Activated T-cell treated with anti-CD3 and anti-CD28 coated beads, Interleukin-2, amount 50 U/mL, for 72 hours (primary cell): ENCODE measurements at places on chromosomes 2 and 18. TPM values are rescaled to one million over a fixed set of nuclear protein-coding genes. Genes with fewer than 3 reads are reported as not detected.

Gene NOL4
- total RNA-seq, result not detected

Gene TGFA
- total RNA-seq, result 2.5 TPM

DNA sequence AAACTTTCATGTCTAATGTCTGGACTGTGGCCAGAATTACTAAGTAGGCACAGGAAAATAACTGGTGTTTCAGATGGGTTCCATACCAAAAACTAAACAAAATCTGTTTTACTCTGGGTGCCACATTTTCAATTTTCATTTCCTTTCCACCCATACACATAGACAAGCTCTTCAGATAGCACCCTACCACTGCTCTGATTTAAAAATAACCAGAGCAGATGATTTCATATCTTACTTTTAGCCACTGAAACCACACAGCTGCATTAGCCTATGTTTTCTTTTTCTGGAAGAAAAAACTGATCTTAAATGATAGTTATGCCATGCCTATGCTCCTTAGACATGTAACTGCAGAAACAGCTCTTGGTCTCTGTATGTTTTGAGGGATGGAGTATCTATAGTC is 647.6 kb downstream of the CPS1 start:
- no peak for DNase-seq
- H3K4me1 ChIP-seq, result no peaks in the 10 kb centered on the region
- H3K4me3 ChIP-seq, result no peak overlapping the region
- H3K27me3 ChIP-seq, result no peaks in the 10 kb centered on the region

DNA sequence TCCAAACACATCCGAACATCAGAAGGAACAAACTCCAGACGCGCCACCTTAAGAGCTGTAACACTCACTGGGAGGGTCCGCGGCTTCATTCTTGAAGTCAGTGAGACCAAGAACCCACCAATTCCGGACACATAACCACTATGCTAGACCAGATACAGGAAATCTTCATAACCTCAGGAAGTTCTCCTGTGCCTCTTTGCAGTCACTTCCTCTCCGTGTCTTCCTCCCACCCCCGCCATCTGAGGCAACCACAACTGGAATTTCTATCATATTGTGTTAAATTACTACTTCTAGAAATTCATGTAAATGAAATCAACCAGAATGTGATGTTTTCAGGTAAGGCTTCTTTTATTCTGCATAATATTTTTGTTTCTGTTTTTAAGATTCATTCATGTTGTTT is 631.0 kb upstream of the NXPH2 start:
- no peaks in the 10 kb centered on the region for H3K27me3 ChIP-seq
- no peak overlapping the region for H3K27ac ChIP-seq
- DNase-seq, result no peak
- H3K4me1 ChIP-seq, result no peaks in the 10 kb centered on the region
- H3K4me3 ChIP-seq, result no peak overlapping the region

- peaks cover 4% of the 10 kb centered on the region for H3K27me3 ChIP-seq
- no peaks in the 10 kb centered on the region for H3K36me3 ChIP-seq
- H3K4me1 ChIP-seq, result no peaks in the 10 kb centered on the region
- DNase-seq, result no peak
- no peak overlapping the region for H3K4me3 ChIP-seq
Measured at GRCh38 chr2:208118918-208119317, 5.4 kb downstream of the CRYGD start.

Gene TMEM163
- 0.12 TPM for total RNA-seq

Gene TCF4
- 1.8 TPM for total RNA-seq

- H3K27me3 ChIP-seq, result no peaks in the 10 kb centered on the region
- H3K4me1 ChIP-seq, result no peaks in the 10 kb centered on the region
- no peak for DNase-seq
Measured at GRCh38 chr2:99662761-99663341, 173.0 kb upstream of the REV1 start.
